ENCODE measurements at places on chromosomes 6 and 20.

DNA sequence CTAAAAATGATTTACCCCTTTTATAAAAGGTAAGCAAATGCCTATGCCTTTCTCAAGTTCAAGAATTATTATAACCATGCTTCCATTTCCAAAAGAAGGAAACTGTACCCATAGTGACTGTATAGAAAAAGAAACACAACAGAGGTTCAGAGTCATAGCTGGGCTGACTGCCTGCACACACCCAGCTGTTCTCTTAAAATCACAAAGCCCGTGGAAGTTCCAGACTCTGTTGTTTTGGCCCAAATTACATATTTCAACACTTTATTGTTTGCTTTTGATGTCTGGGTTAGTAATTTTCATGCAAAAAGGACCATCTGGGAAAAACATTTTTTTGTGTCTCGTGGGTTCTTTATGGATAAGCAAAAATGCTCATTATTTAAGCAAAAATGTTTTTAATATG, 99.2 kb downstream of the LCA5 start:
- no peak for DNase-seq

DNA sequence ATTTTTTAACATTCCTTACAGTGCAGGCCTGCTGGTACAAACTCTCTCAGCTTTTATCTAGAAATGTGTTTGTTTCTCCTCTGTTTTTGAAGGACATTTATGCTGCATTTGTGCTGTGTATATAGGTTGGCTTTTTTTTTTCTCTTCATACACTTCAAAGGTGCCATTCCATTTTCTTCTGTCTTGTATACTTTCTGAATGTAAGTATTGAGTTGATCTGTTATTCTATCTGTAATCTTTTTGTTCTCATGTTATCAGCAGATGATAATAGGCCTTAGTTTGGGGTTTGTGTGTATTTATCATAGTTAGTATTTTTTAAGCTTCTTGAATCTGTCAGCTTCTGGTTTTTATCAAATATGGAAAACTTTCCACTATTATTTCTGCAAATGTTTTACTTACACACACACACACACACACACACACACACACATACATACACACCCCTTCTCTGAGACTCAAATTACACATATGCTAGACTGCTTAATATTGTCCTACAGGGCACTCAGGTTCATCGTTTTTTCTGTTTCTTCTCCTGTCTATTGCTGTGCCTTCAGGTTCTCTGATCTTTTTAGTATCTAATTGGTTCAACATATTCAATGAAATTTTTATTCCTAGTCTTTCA, 74.6 kb downstream of the RPP40 start:
- DNase-seq, result no peak

- DNase-seq, result no peak
Observed at GRCh38 chr20:58646257-58646656, 4.8 kb upstream of the STX16 start.

DNA sequence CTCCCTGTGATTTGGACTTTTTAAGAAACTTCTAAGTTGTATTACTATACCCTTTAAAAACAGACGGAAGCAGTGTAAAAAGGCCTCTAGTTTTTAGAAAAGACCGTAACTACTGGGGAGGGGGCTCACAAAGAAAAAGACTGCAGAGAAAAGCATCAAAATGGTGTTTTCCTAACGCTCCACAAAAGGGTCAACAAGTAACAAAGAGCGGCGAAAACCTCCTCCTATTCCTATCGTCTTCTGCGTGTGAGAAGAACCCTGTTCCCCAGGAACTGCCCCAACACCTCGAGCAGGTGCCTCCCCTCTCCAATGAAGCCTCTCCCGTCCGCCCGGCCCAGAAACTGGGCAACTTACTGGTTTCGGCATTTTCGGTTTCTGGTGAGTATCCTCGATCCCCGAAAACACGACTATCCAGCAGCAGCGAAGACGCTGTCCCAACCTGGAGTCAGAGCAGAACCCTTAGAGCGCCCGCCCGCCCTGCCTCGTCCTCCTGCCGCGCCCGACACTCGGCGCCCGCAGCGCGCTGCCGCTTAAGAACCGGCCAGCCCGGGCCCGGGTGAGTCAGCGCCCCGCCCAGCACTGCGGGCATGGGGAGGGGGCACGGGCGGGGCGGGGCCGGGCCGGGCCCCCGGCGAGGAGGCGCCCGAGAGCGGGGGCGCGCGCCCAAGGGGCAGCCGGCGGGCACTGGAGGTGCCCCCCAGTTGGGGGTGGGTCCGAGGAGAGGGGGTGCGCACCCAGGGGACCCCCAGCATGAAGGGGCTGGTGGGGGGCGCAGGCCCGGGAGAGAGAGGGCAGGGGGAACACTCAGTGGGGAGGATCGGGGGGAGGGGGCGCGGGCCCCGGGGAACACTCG, 1.2 kb downstream of the EZR start:
- peak; percentile 86 for DNase-seq

GRCh38 chr6:137202078-137202477, 17.1 kb downstream of the IFNGR1 start:
- DNase-seq, result no peak

- no peak for DNase-seq
Observed at GRCh38 chr6:135828021-135828420, 23.5 kb upstream of the PDE7B start.

DNA sequence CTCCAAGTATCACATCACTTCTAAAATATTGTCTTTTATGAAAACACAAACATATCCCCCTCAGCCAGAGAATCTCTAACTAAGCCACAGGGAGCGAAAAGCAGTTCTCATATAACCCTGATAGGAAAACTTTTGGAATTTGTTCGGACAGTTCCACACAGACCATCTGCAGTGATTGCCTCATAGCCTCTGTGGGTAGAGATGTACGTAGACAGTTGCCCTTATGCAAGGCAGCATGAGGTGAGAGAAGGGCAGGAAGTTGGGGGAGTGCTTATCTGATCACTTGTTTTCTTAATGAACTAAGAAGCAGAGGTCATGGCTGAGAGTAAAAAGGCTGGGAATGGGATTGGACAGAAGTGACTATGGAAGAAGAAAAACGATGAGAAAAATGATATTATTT, 39.6 kb downstream of the SLC23A2 start:
- DNase-seq, result peak; percentile 50

DNA sequence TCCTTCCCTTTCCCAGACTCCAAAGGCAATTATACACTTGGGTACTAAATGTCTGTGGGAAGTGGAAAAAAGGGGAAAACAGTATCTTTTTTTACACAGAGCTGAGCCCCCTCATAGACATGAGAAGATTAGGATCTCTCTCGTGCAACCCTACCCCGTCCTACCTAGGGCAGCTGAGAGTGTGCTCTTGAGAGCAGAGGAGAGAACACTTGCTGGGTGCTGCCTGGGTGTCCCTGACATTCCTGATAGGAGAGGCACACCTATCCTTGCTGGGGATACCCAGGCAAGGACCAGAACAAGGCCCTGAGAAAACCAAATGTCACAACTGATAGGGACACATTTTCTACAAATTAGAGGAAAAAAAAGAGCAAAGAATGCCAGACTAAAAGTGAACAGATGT, 81.2 kb downstream of the PREP start:
- DNase-seq, result no peak

DNA sequence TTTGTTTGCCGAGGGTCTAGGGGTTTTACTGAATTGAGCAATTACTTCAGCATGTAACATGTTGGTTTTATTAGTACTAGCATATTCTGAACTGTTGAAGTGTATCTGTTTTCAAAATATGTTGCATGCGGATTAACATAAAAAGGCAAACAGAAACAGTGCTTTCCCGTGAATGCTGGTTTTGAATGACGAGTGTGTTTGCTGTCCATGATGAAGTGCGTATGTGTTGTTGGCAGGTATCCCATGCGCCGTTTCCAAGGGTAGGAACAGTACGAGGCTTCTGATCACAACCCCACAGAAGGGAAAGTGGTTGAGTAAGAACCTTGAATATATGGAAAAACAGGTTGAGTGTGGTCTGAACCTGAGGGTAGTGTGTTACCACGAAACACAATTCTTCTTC, 232.9 kb downstream of the SAMD5 start:
- no peak for DNase-seq

DNA sequence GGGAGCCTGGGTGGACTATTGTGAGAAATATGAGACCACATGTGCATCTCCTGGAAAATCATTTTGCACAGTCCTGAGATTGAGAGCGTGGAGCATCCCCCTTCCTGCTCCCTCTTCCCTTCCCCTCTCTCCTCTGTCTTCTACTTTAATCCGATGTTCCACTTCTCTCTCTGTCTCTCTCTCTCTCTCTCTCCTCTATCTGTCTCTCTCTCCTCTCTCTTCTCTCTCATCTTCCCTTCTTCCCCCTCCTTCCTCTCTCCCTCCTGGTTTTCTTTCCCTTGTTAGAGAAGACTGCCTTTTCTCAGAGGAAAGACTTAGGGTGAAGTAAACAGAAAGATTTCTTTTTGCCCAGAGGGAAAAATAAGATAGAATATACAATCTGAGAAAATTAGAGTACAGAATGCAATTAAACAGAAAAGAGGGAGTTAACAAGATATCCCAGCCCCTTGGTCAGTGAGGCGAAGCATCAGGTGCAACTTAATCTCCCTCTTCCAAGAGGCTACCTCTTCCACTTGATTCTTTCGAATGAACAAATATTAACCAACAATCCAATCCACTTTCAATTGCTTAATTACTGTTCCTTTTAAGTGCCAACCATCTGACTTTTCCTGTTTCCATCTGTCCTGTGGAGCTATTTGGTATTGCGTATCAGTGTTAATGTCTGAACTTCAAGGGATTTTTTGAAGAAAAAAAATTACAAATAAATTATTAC, 14.6 kb downstream of the KHDC1 start:
- DNase-seq, result no peak

GRCh38 chr6:41937861-41938574, 3.6 kb downstream of the CCND3 start:
- peak; percentile 71 for DNase-seq

DNA sequence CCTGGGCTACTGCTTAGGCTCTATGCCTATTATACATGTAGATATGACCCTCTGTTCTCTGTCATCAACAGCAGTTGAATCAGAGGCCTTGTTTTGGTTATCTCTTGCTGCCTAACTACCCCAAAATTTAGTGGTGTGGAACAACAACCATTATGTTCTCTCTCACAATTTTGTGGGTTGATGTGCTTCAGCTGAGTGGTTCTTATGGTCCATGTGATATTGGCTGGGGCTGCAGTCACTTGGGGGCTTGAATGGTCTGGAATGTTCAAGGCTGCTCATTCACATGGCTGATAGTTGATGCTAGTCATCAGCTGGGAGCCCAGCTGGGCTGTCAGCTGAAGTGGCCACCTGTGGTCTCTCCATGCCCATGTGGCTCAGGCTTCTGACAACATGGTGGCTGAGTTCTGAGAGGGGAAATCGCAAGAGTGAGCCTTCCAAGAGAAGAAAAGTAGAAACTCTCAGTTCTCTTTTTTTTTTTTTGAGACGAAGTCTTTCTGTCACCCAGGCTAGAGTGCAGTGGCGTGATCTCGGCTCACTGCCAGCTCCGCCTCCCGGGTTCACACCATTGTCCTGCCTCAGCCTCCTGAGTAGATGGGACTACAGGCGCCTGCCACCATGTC, 47.8 kb downstream of the SHLD1 start:
- no peak for DNase-seq

DNA sequence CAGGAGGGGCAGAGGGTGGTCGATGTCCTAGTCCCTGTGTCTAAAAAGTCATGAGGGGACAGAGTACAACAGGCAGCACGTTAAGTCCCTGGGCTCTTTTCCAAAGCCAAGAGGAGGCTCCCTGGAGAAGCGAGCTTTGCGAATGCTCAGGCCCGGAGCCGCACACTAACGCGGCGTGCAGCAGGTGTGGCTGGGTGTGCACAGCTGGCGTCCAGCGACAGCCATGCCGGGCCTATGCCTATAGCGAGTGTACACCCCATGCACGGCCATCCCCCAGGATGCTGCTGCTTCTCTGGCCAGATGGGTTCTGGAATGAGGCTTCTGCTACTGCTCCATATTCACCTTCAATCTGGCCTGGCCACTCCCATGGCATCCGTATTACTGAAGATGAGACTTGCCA, 131.3 kb downstream of the PRND start:
- DNase-seq, result no peak

- no peak for DNase-seq
Observed at GRCh38 chr6:168015009-168015408, 17.5 kb downstream of the KIF25 start.

DNA sequence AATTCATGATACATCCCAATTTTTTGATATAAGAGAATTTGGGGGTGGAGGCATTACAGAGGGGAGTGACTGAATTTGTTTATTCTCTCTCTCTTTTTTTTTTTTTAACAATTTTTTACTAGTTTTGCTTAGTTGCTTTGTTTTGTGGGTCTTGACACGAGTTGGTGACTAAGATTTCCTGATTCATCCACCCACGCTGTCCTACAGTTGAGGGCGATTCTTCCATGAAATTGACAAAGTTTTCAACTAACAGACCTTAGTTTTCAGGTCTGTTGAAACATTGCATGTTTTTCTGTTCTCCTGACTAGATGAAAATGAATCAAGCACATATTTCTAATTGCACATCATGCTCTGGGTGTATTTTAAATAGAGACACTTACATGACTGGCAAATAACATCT, 613.8 kb downstream of the TFAP2B start:
- no peak for DNase-seq

DNA sequence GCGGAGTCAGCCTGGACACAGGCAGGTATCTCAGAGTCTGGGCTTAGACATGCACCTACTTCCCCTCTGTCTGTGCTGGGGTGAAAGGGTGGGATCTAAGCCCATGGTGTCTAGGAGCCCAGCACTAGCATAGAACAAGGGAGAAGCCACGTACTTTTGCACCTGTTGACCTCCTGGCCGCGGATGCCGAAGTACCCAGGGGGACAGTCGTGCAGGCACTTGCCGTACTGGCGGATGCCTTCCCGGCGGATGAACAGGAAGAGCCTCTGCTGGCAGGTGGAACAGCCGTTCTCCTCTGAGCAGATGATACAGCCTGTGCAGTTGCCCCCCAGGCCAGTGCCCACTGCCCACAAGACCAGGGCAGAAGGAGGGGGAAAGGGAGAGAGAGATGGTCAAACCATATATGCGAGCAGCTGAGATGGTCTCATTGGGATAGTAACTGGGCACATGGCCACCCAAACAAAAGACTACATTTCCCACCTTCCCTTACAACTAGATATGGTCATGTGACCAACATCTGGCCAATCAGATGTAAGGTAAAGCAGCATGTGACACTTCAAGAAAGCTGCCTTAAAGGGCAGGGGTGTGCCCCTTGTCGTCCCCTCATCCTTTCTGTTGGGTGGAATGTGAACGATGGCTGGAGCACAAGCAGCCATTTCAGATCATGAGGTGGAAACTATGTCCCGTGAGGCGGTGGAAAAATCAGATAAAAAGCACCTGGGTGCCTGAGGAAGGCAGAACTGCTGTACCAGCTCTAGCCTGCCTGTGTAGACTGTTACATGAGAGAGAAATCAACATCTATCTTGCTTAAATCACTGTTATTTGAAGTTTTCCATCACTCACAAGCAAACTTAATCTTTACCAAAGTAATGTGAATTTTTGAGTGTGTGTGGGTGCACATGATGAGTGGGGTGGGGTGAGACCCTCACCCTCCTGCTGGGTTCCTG, 34.0 kb downstream of the RSPO4 start:
- DNase-seq, result peak; percentile 37
